ENCODE measurements at places on chromosomes 2 and 18.

DNA sequence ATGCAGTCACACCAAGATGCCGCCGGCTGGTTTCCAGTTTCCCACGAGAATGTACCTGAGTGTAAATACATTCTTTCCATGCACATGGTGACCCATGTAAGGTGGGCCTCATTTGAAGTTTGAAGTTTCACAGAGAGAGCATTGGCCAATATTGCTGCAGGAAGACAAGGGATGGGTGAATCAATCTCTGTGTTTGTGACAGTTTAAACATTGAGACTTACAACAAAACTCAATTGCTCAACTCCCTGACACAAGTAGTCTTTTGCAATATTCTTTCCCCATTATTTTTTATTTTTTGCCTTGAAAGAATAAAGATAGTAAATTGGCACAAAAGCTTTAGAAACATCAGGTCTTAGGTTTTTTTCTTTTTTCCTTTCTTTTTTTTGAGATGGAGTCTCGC, 5.1 kb downstream of the SERPINB2 start:
- DNase-seq: no peak

- DNase-seq: no peak
These were observed 168.3 kb downstream of the NR4A2 start for GRCh38 chr2:156164091-156164720.

- DNase-seq: no peak
These were observed 533.6 kb upstream of the FSHR start for GRCh38 chr2:49687918-49688317.

DNA sequence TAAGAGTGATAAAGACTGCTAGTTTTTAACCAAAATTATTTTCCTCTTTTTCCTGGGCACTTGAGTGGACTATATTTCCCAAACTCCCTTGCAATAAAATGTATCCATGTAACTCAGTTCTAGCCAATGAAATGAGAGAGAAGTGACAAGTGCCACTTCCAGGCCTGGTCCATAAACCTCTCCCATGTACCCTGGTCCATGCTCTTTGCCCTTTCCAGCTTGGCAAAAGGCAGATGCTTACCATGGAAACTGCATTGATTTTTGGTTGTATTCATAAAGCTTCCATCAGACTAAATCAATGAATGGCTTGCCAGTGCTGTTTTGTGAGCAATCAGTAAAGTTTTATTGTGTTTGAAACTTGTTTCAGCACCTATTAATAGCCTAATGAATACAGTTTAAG, 229.3 kb downstream of the TNS1 start:
- no peak for DNase-seq

DNA sequence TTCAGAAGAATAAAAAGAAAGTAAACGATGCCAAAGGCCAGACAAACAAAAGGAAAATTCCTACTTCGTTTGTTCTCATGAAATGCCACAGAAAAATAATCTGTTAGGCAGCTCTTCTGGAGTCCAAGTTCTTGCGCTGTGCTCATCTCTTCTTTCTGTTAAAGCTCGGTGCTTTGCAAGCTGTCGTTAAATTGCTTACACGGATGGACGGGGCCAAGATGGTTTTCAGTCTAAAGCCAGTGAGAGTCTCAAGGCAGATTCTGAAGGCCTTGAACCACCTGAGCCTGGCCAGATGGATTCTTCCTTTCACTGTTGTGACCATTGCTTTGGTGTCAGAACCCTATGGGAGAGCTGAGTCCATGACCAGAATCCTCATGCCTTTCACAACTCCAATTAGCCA, 97.6 kb upstream of the RMDN2 start:
- DNase-seq: no peak

GRCh38 chr2:151347294-151347693, 10.1 kb upstream of the TNFAIP6 start:
- no peak for DNase-seq

DNA sequence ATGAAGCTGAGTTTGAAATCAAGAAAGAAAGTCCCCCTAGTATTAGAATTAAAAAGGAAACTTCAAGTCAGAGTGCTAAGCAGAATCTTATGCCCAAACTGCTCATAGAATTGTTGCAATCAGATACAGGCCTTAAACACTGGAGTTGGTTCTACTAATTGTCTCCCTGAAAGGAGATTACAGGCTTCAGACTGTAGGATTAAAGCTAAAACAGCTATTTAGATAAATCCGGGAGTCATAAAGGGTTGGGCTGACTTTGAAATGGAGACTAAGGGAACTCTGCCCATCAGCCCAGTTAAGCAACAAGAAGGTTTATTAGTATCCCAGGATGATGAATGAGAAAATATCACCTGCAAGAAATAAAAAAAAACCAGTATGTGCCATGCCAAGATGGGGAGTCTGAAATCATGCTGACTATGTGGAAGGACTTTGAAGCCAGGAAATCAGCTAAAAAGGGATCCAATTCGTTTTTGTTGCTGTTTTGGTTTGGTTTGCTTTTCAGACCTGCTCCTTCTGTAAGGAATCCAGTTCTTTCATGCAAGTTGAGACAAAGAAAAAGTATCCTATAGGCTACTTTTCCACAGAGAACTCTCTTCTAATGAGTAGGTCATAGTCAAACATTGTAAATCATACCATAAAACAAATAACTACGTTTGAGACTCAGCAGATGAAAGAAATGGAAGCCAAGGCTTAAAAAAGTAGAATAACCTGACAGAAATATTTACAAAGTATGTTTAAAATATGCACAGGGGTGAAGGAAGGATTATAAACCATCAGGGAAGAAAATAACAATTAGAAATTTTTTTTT, 37.6 kb upstream of the MSTN start:
- no peak for DNase-seq

GRCh38 chr2:177355874-177356273, 36.7 kb upstream of the AGPS start:
- no peak for DNase-seq
